Stimulated activated CD4-positive, alpha-beta T cell treated with anti-CD3 and anti-CD28 coated beads, Interleukin-15, amount 100 ng/mL, for 1 hour (primary cell): ENCODE measurements at places on chromosomes 5 and 9.

- DNase-seq, result no peak
Measured at GRCh38 chr5:77168161-77168878, 42.2 kb upstream of the PDE8B start.

GRCh38 chr9:133458643-133459312 is 1.0 kb upstream of the CACFD1 start:
- DNase-seq, result no peak

DNA sequence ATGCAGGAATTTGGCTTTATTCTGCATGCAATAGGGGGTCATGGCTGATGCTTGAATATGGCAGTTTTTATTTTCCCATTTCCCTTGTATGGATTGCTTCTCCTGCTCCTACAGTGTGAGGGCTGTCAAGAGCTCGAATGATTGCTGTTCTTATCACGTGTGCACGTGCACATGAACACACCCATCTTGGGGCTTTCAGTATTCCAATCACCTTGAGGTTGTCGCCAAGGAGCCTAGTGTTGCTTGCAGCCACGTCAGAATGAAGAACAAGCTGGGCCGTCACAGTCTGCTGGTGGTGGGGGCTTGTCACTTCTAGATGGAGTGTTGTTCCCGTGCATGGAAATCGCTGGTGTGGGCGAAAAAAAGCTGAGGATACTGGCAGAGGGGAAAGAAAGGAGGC is 219.4 kb upstream of the GLRA1 start:
- no peak for DNase-seq

DNA sequence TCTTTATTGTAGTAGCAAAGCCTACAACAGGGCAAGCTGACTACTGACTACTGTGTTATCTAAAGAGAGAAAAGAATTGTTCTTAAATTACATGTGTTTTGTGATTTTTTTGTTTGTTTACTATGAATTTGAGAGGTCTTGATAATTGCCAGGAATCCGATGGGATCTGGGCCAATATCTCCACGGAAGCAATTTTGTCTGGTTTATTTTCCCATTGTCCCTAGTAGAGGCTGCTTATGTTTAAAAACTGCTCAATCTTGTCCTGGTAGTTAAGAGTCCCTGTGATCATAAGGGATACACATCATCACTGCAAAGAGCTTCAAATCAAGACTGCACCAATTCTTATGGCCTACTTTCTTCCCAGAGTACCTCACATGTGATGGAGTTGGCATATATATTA is 94.4 kb downstream of the GLDC start:
- DNase-seq, result no peak

GRCh38 chr9:100394032-100394695 is 32.8 kb upstream of the MSANTD3 start:
- DNase-seq, result no peak

GRCh38 chr5:43386960-43387362 is 25.2 kb downstream of the CCL28 start:
- DNase-seq, result no peak

DNA sequence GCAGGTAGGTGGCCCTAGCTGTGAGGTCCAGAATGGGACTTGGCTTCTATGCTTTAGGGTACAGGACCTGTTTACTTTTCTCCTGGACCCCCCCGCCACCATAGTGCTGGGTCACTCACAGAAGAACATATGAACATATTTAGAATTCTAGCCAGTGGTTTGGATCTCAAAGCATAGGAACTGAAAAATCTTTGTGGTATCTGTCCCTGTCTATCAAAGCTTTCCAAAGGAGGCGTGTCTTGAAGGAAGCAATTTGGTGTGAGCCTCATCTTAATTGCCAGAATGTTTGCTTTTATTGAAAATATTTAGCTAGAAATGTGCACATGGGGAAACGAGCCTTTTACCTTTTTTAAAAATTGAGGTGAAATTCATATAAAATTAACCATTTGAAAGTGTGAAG is 6.2 kb downstream of the PHF2 start:
- DNase-seq, result no peak

- DNase-seq, result no peak
Measured at GRCh38 chr9:7336356-7337065, 463.1 kb downstream of the DMAC1 start.

DNA sequence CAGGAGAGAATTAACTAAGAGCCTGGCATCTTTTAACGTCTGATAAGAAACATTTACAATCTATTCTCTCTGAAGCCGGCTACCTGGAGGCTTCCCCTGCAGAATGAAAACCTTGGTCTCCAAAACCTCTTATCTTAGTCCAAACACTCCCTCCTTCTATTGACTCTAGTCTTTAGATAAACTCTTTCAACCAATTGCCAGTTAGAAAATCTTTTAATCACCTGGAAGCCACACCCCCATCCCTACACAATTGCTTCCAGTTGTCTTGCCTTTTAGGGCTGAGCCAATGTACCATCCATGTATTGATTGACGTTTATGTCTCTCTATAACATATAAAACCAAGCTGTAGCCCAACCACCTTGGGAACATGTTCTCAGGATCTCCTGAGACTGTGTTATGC is 1343.1 kb upstream of the C9orf72 start:
- no peak for DNase-seq

- DNase-seq, result no peak
Measured at GRCh38 chr9:101369286-101369685, 15.5 kb downstream of the BAAT start.

GRCh38 chr9:120692901-120693699 is 21.2 kb downstream of the MEGF9 start:
- DNase-seq, result no peak

- DNase-seq, result no peak
Measured at GRCh38 chr9:125807079-125807478, 59.9 kb downstream of the PBX3 start.

- DNase-seq, result no peak
Measured at GRCh38 chr9:133351908-133352634, 4.1 kb downstream of the RPL7A start.

GRCh38 chr9:27933210-27934025 is 360.1 kb upstream of the C9orf72 start:
- DNase-seq, result no peak

DNA sequence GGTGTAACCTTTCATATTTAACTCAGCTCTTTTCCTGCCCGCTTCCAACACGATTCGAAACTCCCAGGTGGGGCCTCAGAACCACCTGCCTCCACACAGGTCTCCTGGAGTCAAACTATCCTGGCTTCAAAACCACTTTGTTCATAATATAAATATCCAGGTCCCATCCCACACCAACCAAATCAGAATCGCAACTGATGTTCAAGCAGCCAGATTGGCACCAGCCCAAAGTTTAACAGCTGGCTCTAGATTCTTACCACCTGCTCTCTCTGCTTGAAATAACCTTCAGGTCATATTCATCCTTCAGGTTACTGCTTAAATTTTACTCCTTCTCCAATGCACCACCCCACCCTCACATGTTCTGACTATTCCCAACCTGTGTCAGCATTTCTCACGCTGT is 231.4 kb upstream of the TRPM3 start:
- DNase-seq, result no peak

GRCh38 chr5:88741964-88742363 is 141.0 kb downstream of the MEF2C start:
- no peak for DNase-seq

GRCh38 chr5:64214132-64214531 is 48.5 kb downstream of the RNF180 start:
- DNase-seq, result no peak

- DNase-seq, result no peak
Measured at GRCh38 chr5:130678637-130679036, 486.4 kb downstream of the HINT1 start.
